ENCODE measurements at places on chromosomes 12 and 14.

DNA sequence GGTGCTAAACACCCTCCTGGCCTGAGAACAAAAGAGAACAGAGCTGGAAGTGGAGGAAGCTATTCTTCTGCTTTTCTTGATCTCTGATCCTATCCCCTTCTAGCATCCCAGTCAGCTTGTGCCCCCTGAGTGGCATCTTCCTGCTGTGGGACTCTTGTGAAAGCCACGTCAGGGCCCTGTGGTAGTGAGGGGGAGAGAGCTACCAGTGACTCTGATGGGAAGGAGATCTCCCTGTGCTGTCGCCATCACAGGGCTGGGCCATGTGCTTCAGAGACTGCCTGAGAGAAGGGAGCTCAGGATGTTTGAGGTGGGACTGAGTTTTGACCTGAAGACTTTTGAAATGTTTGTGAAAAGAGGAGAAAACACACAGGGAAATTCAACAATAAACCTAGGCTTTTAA, 107.6 kb upstream of the FUT8 start:
- no peak for DNase-seq

DNA sequence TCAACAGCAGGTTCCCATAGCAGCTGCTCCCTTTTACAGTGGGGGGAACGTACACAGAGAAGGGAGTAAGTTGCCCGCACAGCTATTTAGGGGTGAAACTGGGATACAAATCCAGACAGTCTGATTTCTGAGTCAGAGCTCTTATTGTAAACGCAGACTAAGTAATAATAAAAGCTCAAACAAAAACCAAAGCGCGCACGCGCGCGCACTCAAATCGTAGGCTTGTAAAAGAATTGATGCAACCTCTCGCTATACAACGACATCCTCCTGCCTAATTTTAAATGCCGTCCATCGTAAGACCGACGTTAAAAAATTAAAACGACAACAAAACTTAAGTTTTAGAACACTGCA, 747 bp upstream of the DACT1 start:
- no peak for DNase-seq

DNA sequence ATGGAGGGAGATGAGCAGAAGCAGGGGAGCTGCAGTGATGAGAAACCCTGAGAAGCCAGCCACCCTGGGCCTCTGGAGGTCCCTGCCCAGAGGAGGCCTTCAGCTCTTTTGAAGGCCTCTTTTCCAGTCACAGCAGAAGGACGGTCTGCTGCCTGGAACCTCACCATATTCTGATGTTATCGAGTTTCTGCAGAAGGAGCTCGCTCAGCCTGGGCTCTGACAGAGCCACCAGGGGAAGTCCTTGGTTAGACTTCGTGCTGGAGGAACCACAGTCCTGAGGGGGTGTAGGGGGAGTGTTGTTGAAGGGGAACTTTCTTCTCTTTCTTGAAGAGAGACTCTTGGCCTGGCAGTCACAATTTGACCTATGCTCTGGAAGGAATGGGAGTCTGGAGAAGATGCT, 25.1 kb upstream of the BATF start:
- no peak for DNase-seq

GRCh38 chr14:22531451-22532344, 57.3 kb downstream of the DAD1 start:
- no peak for DNase-seq

- peak; percentile 33 for DNase-seq
These were observed 764 bp downstream of the RBM25 start for GRCh38 chr14:73058922-73059673.

- no peak for DNase-seq
These were observed 98.9 kb downstream of the ZFP36L1 start for GRCh38 chr14:68693926-68694325.

DNA sequence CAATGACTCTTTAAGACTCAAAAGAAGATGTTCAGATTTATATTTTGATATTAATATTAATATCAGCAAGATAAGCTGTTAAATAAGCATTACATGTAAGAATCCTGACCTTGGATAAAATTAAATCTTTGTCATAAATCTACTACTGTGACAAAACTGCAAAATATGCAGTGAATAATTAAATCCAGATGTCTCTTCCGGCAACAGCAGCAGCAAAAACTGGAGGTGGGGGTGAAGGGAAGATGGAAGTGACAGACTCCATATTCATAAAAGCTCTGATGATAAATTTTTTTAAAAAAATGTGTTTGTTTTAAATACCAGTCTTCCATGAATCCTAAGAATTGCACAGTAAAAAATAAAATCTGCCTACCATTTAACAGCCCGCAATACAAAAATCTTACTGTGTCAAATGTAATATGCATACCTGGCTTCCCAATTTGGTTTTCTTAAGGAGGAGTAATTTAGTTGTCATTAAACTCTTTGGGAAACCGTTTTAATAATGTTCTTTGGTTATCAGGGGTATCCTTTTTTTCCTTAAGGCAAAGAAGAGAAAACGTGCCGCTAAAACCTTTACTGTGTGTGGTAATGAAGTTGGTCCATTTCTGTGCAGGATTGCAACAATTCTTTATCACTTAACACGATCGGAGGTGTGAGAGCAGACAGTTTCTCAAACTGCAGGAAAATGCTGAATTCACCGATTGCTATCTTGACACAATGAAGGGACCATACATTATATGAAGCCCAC, 478.2 kb downstream of the DIO2 start:
- no peak for DNase-seq

DNA sequence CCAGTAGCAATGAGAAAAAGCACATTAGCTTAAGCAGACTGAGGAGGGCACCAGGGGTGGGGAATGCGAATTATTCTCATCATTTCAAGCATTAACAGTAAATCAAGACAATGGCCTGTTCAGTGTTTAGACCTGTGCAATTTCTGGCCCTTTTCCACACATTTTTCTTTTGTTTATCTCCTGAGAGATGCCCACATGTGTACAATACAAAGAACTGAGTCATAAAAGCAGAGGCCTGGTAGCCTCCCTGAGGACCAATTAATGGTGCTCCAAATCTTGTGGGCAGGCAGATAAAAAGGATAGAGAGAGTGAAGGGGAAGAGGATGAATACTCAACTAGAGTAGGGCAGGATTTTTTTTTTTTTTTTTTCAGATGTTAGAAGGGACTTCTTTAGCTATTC, 480.8 kb downstream of the RERGL start:
- no peak for DNase-seq

DNA sequence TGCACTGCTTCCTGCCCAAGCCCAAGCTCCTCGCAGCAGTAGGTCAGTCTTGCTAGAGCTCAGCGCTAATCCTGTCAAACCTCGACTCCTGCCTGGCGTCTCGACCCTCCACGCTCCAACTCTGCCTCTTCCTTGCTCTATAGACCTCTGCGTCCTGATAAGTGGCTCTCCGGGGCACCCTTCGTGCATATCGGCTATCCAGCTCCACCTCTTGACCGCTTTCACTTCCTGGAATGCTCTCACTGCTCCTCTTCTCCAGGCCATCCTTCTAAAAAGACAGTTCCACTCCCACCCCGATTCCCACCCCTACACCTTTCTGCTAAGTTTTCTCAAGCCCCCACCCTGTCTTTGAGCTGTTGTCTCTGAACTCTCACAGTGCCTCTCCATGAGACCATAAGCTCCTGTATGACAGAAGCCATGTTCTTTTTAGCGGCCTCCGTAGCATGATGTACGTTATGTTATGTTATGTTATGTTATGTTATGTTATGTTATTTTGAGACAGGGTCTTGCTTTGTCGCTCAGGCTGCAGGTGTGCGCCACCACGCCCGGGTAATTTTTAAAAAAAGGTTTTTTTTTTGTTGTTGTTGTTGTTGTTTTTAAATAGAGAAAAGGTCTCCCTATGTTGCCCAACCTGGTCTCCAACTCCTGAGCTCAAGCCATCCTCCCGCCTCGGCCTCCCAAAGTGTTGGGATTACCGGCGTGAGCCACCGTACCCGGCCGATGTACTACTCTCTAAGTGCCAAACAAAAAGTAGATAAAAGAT, 601 bp downstream of the COX14 start:
- DNase-seq = peak; percentile 36

DNA sequence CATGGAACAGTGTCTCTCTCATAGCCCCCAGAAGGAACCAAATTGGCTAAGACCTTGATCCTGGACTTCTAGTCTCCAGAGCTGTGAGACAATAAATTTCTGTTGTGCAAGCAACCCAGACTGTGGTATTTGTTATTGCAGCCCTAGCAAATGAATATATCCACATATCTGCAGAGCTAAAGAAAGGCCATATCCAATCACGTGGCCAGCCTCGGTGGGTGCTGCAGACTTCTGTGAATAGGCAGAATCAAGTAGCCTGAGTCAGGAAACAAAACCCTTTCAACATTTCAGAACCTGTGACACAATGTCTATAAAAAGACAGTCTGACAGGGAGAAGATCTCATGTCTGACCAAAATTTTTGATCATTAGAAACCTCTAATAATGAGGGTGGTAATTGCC, 71.0 kb upstream of the CPM start:
- no peak for DNase-seq

GRCh38 chr12:94603434-94604365, 46.7 kb downstream of the TMCC3 start:
- DNase-seq = no peak

DNA sequence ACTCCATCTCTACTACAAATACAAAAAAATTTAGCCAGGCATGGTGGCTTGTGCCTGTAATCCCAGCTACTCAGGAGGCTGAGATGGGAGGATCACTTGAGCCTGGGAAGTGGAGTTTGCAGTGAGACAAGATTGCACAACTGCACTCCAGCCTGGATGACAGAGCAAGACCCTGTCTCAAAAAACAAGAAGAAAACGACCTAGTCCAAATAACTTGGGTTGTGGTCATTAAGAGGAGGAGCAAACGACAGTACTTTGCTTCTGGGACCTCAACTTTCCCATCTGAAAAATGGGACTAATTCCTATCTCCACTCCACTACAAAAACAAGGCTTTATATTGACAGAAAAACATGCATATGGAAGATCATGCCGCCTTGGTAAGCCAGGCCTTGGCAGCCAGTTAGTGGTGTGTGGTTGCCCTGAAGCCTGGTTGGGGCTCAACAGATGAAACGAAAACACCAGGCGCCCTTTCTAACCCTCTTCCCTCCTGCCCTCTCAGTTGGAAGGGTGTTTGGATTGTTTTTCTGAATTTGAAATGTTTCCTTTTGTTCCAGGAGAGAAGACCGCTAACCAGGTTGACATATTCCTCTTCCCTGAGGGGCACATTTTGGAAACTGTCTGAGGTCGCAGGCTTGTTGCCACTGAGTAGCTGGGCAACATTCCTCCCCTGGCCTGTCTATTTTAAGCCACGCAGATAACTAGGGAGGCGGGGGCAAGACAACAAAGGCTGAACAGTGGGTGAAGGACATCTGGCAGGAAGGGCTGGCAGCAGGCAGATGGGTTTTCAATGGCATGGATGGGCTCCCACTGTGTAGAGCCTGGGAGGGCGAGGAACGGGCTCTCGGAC, 13.7 kb upstream of the VPS37B start:
- DNase-seq = no peak

GRCh38 chr14:79334272-79334671, 877.0 kb downstream of the DIO2 start:
- DNase-seq = no peak

DNA sequence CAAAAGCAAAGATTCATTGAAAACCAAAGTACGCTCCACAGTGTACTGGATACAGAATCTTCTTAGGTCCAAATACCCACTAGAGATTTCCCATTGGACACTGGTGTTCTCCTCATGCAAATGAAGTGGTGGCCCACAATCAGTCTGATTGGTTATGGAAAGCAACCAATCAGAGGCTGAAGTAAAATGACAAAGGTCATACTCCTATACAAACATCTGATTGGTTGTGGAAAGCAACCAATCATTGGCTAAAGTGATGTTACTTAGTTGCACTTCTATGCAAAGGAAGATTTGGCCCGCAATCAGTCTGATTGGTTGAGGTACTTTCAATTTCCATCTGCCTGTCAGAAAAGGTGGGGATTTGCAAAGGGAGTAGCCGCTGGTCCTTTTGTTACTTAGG, 1.3 kb upstream of the WASHC3 start:
- DNase-seq = no peak

DNA sequence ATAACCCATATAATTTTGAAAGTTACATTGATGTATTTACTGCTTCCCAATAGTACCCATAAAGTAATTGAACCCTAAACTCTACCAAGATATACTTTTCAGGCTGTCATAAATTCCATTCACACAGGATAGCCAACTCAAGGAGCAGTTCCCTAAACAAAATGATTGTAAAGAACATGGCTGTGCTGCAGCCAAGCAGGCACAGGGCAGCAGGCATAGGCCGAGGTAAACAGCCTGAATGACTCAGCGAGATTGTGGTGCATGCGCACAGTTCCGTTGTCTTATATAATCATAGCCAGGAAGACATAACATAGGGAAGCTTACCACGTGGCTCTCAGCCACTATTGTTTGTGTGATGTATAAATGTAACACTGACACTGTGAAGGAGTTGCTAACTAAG, 344.9 kb downstream of the FSCB start:
- DNase-seq = no peak

DNA sequence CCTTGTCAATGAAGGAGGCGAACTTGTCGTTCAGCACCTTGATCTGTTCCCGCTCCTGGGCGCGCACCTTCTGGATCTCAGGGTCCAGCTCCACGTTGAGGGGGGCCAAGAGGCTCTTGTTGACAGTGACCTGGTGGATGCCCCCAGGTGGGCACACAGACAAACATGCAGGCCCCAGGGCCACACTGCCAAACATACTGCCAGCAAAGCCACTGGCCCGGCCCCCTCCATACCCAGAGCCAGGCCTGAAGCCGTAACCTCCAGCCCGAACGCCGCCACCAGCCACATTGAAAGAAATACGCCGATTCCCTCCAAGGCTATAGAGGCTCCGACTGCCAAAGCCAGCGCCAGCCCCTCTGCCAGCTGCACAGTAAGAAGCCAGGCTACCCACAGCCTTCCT, 337 bp downstream of the KRT74 start:
- no peak for DNase-seq

DNA sequence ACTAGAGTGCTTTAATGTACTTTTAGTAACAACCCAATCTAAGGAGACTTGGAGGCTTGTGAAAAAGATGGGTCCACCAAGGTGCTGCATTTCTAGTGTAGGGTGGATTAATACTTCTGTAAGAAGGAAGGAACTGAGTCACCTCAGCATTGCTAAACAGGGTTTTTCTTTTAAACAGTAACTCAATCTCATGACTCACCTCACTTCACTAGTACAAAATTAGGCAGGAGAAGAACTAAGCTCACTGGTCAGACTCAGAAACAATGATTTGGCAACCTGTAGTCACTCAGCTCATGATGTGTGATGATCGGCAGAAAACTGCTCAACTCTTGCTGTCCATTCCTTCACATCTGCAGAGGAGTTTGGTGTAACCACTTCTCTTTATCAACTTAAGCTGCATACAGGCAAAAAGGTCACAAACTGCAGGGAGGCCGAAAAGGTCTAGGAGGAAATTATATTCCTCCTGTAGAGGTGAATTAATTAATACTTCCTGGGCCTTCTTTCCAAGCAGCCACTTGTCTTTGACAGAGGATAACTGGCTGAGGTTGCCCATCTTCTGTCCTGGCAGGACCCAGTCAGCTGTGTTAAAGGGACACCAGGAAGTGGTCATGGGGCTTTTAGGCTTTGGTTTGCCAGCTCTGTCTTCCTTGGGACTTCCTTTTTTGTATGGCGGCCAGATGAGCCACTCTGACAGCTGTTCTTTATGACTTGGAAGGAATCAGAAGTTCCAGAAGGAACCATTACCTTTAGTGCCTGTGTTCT, 466.9 kb downstream of the FUT8 start:
- no peak for DNase-seq

Measured in HuH-7.5 (cell line).